Left colon (tissue), 2 donors: ENCODE measurements at places on chromosomes 3 and 15.

DNA sequence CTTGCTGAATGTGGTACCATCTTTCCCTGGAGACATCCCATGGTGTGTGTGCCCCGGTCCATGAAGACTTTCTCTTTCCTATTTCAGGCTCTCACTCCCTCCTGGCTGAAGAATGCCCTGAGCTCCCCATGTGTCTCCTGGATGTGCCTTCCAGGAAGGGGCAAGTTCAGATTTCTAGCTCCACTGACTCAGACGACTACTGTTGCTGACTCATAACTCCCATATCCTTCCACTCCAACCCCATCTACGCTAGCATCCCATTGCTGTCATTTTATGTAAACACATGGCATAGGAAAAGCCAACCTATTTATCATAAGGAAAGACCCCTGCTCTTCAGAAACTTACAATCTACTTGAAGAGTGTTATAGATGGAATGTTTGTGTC lies 95.0 kb downstream of the ADCY5 start:
- DNase-seq = no peak

GRCh38 chr15:71634820-71635560 lies 175.4 kb upstream of the NR2E3 start:
- no peak for DNase-seq

DNA sequence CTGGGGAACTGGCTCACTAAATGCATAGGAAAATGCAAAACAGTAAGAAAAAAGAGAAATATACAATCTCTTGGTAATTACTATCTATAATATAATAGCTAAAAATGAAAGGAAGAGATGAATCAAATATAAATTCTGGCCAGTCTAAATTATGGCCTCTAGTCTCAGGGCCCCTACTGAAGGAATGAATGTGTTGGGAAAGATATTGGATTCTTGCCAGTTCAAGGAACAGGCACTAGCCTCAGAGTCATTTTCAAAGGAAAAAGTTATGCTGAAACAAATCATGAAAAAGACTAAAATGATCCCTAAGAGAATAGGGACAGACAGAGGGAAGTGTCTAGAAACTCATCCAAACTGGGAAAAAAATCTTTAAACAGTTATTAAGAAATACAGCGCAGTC lies 62.4 kb downstream of the C3orf80 start:
- no peak for DNase-seq

DNA sequence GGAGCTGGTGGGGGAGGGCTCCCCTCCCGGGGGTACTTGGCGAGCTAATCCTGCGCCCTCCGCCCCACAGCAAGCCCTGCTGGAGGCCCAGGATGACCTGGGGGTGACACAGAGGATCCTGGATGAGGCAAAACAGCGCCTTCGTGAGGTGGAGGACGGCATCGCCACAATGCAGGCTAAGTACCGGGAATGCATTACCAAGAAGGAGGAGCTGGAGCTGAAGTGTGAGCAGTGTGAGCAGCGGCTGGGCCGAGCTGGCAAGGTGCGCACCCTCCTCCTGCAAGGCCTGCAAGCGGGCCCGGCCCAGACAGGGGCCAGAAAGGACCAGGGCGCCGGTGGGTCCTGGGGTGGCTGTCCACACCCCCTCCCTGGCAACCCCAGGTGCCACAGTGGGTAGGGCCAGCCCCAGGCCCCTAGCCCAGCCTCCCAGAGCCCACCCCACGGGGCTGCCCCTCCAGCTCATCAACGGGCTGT lies 56.5 kb downstream of the SEMA3G start:
- no peak for DNase-seq

DNA sequence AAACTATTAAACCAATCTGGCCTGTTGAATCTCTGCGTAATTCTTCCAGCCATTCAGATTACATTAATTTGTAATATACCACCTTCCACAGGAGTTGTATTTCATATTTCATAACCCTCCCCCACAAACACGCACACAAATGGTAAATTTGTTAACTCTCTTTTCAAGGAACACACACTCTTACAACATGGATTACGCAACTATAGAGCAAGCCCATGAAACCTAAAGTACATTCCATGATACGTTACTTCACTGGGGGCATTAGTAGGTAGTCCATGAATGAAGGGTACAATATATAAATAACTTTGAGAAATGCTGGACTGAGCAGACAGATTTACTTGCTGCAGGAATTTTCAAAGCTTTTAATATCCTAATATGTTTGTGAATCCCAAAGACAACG lies 65.0 kb downstream of the TRIM69 start:
- DNase-seq = no peak

GRCh38 chr3:103499967-103500366 lies 1065.2 kb downstream of the ZPLD1 start:
- DNase-seq = no peak

GRCh38 chr3:117172426-117172825 lies 462.8 kb downstream of the TUSC7 start:
- no peak for DNase-seq
